ENCODE measurements at places on chromosomes 2 and 18.

DNA sequence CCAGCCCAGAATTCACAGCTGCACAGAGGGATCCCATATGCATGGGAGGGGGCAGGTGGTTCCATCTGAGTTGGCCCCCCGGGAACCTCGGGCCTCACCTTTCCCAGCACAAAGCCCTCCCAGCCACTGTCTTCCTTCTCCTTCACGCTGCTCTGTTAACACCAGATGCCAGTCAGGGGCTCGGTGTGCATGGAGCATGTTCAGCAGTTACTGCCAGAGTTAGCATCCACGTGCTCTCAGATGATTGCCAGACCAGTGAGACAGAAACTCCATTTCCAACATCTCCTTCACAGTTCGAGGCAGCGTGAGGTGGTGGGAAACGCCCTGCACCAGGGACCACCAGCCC is 101.0 kb downstream of the PTGR3 start:
- DNase-seq: no peak

- no peak for DNase-seq
Measured at GRCh38 chr18:58172031-58172430, 128.0 kb downstream of the NEDD4L start.

GRCh38 chr2:9354318-9354717 is 69.0 kb downstream of the ITGB1BP1 start:
- DNase-seq: no peak

DNA sequence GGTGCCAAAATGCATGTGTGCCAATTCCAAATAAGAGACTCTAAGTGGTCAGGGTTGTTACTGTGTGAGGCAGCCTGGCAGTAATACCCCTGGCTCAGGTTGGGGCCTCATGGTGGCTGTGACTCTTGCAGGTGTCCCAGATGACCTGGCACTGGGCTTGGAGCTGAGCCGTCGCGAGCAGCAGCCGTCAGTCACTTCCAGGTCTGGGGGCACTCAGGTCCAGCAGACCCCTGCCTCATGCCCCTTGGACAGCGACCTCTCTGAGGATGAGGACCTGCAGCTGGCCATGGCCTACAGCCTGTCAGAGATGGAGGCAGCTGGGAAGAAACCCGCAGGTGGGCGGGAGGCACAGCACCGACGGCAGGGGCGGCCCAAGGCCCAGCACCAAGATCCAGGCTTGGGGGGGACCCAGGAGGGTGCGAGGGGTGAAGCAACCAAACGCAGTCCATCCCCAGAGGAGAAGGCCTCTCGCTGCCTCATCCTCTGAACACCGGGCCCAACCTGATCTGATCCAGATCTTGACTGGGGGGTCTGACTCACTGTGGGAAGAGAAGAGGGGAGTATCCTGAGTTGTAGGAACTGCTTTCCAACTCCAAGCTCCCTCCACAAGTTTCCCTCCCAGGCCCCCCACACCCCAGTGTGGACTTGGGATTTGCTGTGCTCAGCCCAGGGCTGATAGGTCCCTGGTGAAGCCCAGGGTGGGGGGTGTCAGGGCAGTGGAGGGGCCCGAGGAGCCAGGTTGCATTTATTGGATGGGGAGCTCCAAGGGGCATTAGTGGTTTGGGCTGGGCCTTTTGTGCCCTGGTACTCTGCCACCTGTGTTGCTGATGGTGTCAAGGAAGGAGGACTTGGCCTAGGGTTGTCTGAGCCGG is 5.6 kb downstream of the DNAJB2 start:
- DNase-seq: no peak

DNA sequence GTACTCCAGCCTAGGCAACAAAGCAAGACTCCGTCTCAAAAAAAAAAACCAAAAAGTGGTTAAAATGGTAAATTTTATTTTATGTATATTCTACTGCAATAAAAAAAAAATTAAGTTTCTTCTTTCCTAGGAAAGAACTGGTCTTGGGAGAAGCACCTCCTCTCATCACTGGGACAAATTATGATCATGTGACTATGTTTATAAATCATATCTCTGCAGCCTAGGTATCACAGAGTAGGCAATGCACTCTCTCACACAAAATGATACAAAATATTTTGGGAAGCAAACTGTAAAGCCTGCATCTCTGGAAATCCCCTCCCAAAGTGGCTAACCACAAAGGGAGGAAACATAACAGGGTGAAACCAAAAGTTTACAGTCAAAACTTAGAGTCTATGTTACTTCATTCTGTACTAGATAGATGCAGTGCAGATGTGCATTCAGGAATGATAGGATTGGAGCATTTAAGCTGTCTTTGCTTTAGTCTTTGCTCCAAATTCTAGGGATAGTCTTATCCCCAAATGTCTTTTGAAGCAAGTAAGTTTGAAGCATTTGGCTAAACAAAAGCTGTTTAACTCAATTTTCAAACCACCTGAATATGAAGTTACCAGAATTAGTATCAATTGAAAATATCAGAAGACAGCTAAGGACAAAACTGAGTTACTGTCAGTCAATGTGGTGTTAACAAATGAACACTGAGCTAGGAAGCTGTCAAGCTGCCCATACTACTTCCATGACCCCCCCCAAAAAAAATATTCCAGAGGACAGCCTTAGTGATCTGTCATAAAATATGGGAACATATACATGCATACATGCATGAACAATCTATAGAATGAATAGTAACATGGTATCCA is 21.1 kb upstream of the MALT1 start:
- peak; percentile 40 for DNase-seq

- DNase-seq: no peak
Measured at GRCh38 chr2:188997263-188997662, 23.1 kb downstream of the COL3A1 start.

DNA sequence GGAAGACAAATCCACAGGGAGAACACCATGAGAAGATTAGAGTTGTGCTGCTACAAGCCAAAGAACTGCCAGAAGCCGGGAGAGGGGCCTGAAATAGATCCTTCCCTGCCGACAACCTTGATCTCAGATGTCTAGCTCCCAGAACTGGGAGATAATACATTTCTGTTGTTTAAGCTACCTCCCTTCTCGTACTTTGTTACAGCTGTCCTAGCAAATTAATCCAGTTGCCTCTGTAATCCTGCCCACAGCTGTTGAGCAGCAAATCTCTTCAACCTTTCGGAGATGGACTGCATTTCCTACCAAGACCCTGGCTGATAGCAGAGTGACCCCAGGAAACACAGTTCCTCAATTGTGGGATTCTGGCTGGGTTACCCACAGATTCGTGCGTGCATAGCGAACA is 2.6 kb upstream of the TBC1D8 start:
- DNase-seq: no peak

DNA sequence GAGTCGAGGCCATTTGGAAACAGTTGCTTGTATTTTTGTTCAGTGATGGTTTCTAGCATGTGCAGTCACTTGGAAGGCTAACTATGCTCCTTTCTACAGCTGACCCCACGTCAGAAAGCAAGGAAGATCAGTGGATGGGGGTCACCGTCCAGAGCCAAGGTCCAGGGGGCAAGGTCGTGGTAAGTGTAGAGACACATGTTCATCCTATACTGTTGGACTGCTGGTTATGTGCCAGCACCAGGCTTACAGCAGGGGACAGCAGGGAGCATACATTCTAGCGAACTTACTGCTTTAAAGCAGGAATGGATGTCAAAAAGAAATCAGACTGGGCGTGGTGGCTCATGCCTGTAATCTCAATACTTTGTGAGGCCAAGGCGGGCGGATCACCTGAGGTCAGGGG is 40.0 kb downstream of the ITGA6 start:
- no peak for DNase-seq
